ENCODE measurements at places on chromosomes 1 and 21.

GRCh38 chr1:86645851-86646250, 58.5 kb upstream of the SH3GLB1 start:
- DNase-seq = peak; percentile 4

DNA sequence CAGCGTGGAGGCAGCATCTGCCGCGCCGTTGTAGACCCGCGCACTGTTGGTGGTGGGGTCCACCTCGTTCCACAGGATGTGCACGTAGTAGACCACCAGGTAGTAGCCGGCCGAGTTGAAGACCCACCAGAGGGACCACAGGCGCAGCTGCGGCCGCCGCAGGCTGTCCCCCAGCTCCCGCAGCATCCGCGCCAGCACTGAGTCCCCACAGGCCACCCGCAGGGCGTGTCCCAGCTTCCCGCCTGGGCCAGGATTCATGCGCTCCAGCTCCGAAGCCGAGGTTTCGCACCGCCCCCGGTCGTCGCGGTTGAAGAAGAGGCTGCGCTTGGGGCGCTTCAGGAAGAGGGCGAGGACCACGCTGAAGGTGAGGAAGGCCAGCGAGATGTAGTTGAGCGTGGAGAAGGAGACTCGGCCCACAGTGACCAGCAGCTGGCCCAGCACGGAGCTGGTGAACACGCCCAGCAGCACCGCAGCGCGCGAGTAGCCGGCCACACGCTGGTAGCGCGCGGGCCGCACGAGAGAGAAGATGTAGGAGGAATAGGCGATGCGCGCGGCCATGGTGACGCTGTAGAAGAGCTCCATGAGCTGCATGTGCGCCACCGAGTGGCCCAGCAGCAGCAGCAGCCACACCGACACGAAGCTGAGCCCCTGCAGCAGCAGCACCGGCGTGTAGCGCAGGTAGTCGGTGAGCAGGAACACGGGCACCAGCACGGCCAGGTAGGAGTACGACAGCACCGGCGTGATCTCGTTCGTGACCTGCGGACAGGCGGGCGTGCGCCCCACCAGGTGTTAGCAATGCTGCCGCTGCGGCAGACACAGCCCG, 10.6 kb downstream of the SLC19A1 start:
- no peak for DNase-seq

GRCh38 chr1:111733183-111733991, 5.8 kb downstream of the INKA2 start:
- DNase-seq = peak; percentile 18

DNA sequence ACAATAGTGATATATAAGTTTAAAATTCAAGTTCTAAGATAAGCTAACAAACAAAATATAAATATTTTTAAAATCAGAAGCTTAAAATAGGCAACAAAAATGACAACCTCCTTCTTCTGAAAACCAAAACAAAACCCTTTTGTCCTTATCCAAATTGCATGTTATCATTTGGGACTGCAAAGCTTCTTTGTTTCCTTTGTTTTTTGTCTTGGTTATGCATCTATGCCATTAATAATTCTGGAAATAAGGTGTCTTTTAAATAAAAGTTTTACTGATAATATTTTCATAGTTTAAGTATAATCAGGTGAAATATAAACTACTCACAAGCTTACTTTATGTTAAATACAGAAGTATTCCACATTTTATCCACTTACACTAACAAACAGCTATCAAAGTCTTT, 20.5 kb downstream of the ADSS2 start:
- no peak for DNase-seq

- DNase-seq = no peak
Measured at GRCh38 chr1:211236633-211237320, 22.4 kb upstream of the RCOR3 start.

DNA sequence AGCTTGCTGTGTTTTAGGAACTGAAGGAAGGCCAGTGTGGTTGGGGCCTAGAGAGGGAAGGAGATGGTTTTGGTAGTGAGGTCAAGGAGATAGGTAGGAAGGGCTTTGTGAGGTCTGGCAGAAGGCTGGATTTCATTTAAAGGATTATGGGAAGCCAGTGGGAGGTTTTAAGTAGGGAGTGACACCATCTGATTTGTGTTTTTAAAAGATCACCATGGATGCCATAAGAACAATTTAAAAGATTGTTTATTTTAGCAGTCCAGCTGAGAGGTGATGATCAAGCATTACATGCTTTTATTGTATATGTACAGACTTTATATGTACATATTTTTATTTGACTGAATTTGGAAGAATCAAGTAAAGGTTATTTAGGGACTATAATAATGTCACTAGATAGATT, 26.4 kb downstream of the RGL1 start:
- DNase-seq = peak; percentile 7

DNA sequence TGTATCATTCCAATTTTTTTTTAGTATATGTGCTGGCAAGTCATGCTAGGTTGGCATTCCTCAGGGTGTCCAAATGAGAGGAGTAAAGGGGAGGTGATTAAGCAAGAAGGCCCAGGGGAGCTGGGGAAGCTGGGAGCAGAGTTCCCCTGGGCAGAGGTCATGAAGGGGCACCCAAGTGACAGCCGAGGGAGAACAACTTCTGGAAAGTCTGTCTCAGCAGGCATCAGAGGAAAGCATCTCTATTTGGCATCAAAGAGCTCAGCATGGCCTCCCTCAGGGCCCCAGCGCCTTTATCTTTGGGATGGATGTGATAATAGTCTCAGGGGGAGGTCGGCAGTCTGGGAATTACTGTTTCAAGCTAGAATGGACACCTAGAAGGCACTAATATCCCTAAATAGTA, 5.0 kb upstream of the ENO1 start:
- no peak for DNase-seq

GRCh38 chr1:22117238-22117637, 25.7 kb downstream of the WNT4 start:
- no peak for DNase-seq

DNA sequence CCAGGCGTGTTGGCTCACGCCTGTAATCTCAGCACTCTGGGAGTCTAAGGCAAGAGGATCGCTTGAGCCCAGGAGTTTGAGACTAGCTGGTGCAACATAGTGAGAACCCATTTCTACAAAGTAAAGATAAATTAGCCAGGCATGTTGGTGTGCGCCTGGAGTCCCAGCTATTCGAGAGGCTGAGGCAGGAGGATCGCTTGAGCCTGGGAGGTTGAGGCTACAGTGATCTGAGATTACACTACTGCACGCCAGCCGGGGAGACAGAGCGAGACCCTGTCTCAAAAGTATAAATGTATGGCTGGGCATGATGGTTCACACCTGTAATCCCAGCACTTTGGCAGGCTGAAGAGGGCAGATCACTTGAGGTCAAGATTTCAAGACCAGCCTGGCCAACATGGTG, 51.5 kb upstream of the LBR start:
- no peak for DNase-seq

DNA sequence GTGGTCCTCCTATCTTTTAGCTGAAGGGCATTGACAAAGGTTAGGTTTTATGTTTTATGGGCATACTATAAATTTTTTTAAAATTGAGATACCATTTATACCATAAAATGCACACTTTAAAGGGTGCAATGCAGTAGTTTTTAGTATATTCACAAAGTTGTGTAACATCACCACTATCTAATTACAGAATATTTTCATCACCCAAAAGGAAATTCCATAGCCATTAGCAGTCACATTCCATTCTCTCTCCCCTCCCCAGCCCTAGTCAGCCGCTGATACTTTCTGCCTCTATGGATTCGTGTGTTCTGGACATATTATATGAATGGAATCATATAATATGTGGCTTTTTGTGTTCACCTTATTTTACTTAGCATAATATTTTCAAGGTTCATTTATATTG, 135.8 kb upstream of the B3GALT2 start:
- no peak for DNase-seq

DNA sequence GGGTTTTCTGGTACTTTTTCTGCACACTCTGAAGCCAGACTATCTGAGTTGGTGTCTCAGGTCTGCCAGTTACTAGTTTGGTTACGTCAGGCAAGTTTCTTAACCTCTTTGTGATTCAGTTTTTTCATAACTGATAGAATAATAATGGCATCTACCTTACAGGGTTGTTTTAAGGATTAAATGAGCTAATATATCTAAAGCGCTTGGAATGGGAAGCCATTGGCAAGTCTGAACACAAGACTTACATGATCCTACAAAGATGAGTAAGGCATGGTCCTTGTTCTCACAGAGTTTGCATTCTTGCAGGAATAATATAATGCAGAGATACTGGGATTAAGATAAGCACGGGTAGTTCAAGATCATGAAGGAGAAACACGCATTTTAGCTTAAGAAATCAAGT, 9.2 kb upstream of the DENND2D start:
- DNase-seq = no peak

DNA sequence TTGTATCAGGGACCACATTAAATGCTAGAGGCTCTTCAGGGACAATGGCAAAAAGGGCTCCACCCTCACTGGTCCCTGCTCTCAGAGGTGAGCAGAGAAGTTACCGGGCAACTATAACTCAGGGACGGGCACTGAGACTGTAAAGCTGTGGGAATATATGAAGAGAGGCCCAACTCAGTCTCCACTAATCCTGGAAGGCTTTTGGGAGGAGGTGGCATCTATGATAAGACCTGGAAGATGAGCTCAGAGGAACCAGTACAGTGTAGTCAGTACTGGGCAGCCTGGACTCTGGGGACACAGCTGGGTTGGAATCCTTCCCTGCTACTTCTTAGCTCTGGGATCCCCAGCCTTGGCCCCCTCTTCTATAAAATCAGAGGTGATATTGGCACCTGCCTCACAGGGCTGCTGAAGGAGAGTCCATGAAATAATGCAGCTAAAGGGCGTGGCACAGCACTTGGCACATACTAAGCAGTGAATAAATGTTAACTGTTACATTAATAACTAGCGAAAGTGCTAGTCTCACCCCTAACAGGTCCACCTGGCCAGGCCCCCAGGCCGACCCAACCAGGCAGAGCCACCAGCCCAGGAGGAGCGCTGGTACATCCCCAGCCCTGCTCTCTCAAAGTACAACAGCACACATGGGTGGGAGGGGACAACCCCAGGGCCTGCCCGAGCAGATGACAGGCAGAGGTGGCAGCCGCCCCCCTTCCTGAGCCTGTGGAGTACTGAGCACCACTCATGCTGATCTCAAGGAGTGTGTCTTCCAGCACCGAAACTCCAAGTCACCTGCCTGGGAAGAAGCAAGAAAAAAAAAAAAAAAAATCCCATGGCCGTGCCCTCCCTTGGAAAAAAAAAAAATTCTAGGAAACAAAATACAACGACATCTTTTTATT, 62.7 kb downstream of the CASZ1 start:
- DNase-seq = peak; percentile 74

GRCh38 chr1:79781261-79781660, 774.7 kb upstream of the ADGRL4 start:
- no peak for DNase-seq

- no peak for DNase-seq
Measured at GRCh38 chr21:31064803-31065202, 26.5 kb upstream of the KRTAP19-8 start.

DNA sequence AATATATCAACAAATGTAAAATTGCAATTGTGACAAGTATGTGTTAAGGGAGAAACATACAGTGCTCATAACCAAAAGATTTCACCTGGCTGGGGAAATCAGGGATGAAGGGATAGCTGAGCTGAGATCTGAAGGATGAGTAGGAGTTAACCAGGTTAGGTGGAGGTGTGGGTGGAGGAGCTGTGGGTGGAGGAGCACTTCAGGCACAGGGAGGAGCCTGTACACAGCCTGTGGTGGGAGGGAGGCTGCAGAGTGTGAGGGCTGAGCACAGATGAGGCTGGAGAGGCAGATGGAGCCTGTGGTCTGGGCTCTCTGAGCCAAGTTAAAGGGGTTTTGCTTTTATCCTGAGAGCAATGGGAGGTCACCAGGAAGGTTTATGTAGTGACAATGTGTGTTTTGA, 111.9 kb downstream of the XCL2 start:
- no peak for DNase-seq

DNA sequence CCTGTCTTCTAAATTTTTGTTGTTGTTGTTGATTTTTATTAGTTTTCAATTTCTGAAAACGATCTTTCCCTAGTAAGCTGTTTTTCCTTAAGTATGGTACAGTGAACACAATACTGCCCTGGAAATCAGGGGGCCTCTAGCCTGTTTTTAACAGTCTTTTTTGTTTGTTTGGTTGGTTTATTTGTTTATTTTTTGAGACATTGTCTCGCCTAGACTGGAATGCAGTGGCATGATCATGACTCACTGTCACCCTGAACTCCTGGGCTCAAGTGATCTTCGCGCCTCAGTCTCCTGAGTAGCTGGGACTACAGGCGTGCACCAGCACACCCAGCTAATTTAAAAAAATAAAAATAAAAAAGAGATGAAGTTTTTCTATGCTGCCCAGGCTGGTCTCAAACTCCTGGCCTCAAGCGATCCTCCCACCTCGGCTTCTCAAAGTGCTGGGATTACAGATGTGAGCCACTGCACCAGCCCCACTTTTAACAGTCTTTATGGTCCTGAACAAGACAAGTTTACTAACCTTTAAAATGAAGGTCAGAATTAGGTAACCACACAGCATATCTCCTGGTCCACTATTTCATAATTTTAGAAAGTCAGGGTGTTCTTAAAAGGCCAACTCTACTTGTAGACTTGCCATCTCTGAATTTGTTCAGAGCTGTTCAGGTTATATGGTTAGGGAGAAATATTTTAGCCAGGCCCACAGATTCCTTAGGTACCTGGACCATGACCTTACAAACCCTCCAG, 35.4 kb downstream of the TBCE start:
- DNase-seq = no peak

DNA sequence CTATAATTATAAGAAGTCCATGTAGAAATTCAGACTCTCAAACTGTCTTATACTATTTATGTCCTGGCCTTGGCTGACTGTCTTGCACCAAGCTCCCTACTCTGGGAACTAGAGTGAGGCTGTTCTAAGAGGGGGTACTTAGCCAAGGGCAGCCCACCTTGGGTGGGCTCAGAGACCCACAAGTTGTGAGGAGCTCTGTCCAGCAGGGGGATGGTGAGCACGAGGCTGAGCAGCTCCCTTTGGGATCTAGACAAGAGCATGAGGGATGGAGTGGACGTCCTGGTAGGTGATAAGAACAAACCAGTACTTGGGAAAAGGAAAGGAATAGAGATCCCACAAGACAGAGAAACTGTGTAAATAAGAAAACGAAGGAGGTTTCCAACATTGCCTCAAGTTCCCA, 127.1 kb upstream of the SLC44A3 start:
- no peak for DNase-seq

DNA sequence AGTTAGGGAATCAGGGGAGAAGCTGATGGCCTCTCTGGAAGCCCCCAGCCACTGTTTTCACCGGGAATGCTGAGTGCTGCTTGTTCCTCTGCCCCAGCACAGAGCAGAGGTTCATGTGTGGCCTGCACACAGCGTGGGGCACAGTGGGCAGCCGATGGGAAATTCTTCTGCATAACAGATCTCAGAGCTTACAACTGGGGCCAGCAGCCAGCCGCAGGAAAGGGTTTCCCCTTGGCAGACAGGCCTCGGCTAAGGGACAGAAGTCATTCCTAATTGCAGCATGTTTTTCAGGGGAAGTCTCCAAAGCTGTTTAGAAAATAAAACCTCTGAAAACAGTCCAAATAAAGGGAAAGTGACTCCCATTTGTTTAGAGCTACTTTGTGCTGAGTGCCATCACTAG, 22.6 kb downstream of the HMGB4 start:
- no peak for DNase-seq

GRCh38 chr1:29390491-29391361, 154.4 kb downstream of the PTPRU start:
- DNase-seq = no peak

- DNase-seq = no peak
Measured at GRCh38 chr1:21027805-21028204, 148.9 kb downstream of the EIF4G3 start.

- DNase-seq = no peak
Measured at GRCh38 chr21:41651406-41651805, 115.4 kb downstream of the RIPK4 start.
